ENCODE measurements at places on chromosomes 6 and 20. TPM values are rescaled to one million over a fixed set of nuclear protein-coding genes. Genes with fewer than 3 reads are reported as not detected.
A peak's percentile ranks its signal among the peaks of the same experiment; 100 is the strongest.

C4A gene
- 32.6 TPM for total RNA-seq

SMPDL3A gene
- total RNA-seq = 11.3 TPM

EPHA7 gene
- 5.6 TPM for total RNA-seq

CNKSR3 gene
- total RNA-seq = 14.8 TPM

TPX2 gene
- total RNA-seq = 19.6 TPM

ZFP57 gene
- total RNA-seq = not detected

LRRC73 gene
- 0.51 TPM for total RNA-seq

DEFB124 gene
- not detected for total RNA-seq

SEC23B gene
- 23.5 TPM for total RNA-seq

DNA sequence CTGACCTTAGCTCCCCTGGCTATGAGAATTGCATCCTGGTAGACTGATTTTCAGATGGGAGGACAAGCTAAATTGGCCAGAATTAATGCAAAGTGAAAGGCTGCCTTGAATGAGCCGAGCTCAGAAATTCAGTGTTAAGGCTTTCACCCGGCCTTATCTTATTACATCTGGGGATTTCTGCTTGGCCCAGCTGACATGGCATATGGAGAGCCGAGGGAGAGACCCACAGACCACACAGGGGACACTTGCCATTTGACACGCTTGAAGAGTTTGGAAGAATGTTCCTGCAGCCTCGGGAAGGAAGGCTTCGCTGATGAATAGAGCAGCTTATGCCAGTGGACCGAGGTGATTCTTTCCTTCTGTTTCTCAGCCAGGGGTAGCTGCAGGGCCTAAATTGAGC lies 9.0 kb downstream of the MOCS3 start:
- DNase-seq = peak; percentile 11

GRCh38 chr6:112253498-112253840 lies 898 bp downstream of the LAMA4 start:
- peak; percentile 61 for DNase-seq

DNA sequence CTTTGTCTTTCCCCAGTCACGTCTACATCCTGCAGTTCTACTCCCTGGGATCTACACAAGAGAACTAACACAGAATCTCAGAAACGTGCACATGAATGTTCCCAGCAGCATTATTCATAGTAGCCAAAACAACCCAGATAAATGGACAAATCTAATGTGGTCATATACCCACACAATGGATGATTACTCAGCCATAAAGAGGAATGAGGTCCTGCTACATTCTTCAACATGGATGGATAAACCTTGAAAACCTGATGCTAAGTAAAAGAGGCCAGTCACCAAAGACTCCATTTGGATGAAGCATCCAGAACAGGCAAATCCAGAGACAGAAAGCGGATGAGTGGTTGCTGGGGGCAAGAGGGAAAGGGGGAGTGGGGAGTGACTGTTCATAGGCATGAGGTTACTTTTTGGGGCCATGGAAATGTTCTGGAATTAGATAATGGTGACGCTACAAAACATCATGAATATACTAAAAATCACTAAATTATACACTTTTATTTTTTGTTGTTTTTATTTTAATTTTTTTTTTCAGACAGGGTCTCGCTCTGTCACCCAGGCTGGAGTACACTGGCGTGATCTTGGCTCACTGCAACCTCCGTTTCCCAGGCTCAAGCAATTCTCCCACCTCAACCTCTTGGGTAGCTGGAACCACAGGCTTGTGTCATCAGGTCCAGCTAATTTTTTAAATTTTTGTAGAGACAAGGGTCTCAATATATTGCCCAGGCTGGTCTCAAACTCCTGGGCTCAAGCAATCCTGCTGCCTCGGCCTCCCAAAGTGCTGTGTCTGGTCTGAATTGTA lies 50.8 kb upstream of the DSN1 start:
- DNase-seq = no peak

GRCh38 chr6:157263881-157264397 lies 59.4 kb downstream of the TMEM242 start:
- no peak for DNase-seq

DNA sequence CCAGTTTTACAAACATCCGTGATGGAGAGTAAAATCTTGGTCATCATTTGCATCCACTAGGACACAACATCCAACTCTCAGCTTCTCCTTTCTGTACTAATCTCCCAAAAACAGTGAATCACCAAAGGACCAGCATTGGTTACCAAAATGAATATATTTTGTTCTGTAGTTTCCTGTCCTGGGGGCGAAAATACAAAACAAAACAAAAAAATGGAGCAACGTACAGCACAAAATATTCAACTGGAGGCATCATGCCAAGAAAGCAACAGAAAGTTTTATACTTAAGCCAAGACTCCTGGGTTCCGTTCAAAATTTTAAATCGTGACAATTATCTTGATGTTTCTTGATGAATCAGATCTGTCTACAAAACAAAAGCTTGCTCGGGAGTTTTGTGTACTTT lies 126.6 kb upstream of the CCDC28A start:
- DNase-seq = peak; percentile 66

- peak; percentile 20 for DNase-seq
Observed at GRCh38 chr6:110537208-110538123, 61.1 kb upstream of the SLC22A16 start.

- DNase-seq = no peak
Observed at GRCh38 chr6:105986998-105987397, 99.1 kb upstream of the PRDM1 start.

GRCh38 chr6:37059344-37060194 lies 54.1 kb downstream of the FGD2 start:
- peak; percentile 62 for DNase-seq

GRCh38 chr6:352896-353470 lies 38.6 kb upstream of the IRF4 start:
- DNase-seq = no peak

DNA sequence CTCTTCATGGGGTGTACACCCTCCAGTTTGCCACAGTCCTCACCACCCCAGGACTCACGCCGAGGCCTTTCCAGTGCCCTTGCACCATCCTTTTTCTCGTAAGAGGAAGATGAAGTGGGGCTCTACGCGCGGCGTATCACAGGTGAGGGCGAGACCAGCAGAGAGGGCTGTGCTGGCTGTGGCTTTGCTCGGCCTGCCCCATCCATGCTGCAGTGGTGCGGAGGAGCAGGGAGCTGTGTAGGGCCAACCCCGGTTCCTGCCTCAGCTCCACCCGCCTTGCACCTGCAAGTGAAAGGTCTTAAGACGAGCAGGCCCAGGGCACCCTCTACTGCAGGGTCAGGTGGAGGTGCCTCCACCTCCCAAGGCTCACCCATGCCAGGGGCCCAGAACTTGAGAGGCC lies 24.1 kb downstream of the RBCK1 start:
- DNase-seq = no peak

DNA sequence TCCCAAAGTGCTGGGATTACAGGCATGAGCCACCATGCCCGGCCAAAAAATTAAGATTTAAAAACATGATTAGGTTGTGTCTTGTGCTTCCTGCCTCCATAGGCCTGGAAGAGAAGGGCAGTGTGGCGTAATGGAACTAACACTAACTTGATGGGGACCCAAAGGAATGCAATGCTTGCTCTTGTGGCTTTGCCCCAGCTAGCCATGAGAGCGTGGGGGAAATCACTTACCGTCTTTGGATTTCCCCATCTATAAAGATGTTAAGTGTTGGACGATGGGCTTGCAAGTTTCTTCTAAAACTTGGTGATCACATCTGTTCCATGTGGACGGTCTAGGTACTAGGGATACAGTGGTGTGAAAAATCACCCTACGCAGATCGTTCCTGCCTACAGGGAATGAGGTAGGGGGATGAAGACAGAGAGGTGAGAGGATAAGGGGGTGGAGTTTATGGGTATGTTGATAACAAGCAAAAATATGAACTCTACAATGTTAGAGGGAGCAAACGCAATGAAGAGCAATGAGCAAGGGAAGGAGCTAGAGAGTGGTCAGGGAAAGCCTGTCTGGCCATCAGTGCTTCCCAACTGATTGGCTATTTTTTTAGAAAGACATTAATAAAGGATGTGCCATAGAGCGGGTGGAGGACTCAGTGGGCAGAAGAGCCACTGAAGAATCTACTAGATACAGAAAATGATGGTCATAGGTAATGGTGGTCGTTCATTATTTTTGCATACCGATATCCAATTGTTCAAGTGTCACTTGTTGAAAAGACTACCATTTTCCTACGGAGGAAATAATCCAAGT lies 165.2 kb downstream of the BCAS1 start:
- no peak for DNase-seq

DNA sequence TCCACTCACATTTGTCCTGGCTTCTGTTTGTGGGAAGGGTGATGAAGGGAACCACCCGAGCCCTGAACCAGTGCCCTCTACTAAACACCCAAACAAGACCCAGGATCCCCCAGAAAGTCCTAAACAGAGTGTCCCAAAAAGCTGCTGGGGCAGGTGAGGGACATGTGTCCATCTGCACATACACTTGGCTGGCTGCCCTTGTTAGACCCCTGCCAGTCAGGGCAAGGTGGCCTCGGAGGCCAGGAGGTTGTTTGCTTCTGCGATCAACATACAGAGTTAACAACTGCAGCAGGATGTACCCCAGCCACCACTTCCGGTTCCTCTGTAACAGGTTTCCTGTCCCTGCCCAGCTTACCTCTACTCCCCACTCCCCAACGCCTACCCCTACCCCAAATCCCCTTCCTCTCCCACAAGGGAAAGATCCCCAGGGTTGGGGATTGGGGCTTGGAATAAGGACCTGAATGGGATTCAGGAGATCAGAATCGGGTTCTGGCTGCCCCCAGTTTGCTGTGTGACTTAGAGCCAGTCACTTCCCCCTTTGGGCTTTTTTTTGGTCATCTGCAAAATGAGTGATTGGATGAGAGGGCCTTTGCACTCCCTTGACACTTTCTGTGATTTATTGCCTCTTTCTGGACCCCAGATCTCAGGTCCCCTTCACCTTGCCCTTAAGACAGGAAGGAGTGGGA lies 13.9 kb downstream of the DEF6 start:
- DNase-seq = no peak

GRCh38 chr20:20691477-20692235 lies 20.8 kb downstream of the RALGAPA2 start:
- no peak for DNase-seq
